Activated T-helper 1 cell treated with anti-CD3 and anti-CD28 coated beads, Interleukin-12 subunit alpha, Interleukin-12 subunit beta, Interleukin-2, Interleukin-4 antibody, amounts not matched to agents 30 ng/mL and 10 ng/mL and 1 ng/mL, durations not matched to agents 14 hours and 24 hours and 36 hours (primary cell): ENCODE measurements at places on chromosomes 11 and 22.
A peak's percentile ranks its signal among the peaks of the same experiment; 100 is the strongest.

GRCh38 chr22:33921525-33922348, 1.5 kb upstream of the LARGE1 start:
- peaks cover 6% of the 10 kb centered on the region for H3K4me1 ChIP-seq
- DNase-seq, result no peak
- peak overlapping the region; percentile 61 for H3K4me3 ChIP-seq
- H3K27ac ChIP-seq, result no peak overlapping the region

- H3K4me1 ChIP-seq, result peaks cover 22% of the 10 kb centered on the region
- peak overlapping the region; percentile 71 for H3K27ac ChIP-seq
- peak overlapping the region; percentile 41 for H3K4me3 ChIP-seq
- no peak for DNase-seq
- no peaks in the 10 kb centered on the region for H3K36me3 ChIP-seq
Measured at GRCh38 chr22:36912694-36913426, 568 bp upstream of the CSF2RB start.

- H3K27ac ChIP-seq, result no peak overlapping the region
- H3K4me3 ChIP-seq, result no peak overlapping the region
- no peak for DNase-seq
- no peaks in the 10 kb centered on the region for H3K27me3 ChIP-seq
- no peaks in the 10 kb centered on the region for H3K36me3 ChIP-seq
- H3K4me1 ChIP-seq, result no peaks in the 10 kb centered on the region
Measured at GRCh38 chr11:113287801-113288200, 26.6 kb upstream of the TTC12 start.

- H3K27me3 ChIP-seq, result peaks cover 5% of the 10 kb centered on the region
- H3K36me3 ChIP-seq, result no peaks in the 10 kb centered on the region
- H3K4me3 ChIP-seq, result no peak overlapping the region
- no peak overlapping the region for H3K27ac ChIP-seq
Measured at GRCh38 chr11:110185121-110185591, 92.0 kb downstream of the ZC3H12C start.

DNA sequence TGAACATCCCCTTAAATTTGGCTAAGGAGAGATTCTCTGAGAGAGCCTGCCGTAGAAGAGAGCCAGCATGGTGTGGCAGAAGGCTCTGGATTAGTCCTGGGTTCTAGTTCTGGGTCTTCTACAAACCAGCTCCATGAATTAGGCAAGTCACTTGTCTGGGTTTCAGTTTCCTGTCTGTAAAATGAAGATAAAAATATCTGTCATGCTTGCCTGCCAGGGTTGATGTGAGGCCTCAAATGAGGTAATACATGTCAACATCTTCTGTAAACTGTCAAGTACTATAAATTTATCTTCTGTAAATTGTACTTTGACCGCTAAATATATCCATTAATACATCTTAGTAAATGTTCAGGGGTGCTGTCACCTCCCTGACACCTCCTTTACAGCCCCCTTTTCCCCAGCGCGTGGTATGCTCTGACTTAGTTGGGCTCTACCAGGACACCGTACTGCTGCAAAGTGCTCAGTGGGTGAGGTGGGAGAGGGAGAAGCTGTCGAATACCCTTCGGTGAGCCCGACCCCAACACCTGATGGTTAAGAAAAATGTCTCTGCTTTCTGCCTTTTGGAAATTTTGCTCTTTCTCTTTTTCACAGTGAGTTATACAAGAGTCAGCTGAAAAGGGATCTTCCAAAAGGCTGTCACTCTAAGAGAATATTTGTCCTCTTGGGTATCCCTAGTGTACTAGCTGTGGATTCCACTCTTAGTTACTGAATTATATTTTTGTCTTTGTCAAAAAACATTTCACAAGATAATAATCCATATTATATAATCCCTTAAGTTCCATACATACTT, 15.0 kb downstream of the RBX1 start:
- peaks cover 34% of the 10 kb centered on the region for H3K36me3 ChIP-seq
- H3K27me3 ChIP-seq, result no peaks in the 10 kb centered on the region
- DNase-seq, result no peak
- H3K27ac ChIP-seq, result peak overlapping the region; percentile 56
- peaks cover 13% of the 10 kb centered on the region for H3K4me1 ChIP-seq

DNA sequence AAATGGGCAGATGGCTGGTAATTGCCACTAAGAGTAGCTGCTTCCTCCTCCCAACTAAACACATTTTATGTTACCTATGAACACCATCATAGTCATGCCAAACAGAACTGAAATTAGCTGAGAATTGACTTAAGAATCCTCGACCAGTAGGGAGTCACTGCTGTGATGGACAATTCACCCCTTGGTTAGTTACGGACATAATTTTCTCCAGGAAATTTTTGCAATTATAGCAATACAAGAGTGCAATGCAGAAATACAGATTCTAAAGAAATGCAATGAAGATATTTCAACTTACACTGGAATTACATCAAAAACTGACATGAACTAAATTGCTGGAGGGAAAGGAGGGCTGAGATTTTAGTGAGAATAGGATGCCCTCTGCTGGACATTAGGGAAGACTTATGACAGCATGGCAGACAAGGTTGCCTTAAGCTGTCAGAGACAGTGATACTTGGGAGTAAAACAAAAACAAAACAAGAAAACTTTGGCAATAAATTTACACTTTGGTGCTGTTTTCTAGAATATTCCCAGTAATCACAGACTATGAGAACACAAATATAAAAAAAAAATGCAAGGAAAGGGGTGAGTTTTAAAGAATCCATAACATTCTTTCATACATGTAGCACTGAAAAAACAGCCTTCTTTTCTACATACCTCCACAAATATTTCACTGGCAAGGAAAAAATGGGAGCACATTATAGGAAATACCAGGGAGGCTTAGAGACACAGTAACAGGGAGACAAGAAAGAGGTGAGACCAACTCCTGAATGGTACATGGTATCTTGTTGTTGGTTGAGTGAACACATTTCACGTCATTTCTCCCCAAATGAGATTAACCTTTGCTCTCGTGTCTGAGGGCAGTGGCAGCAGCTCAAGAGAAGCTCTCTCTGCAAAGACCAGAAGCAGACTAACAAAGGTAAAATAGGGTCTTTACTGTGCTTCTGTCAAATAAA, 11.2 kb upstream of the PPP2R1B start:
- peak; percentile 8 for DNase-seq
- no peak overlapping the region for H3K4me3 ChIP-seq
- H3K36me3 ChIP-seq, result no peaks in the 10 kb centered on the region
- no peak overlapping the region for H3K27ac ChIP-seq
- no peaks in the 10 kb centered on the region for H3K4me1 ChIP-seq
- no peaks in the 10 kb centered on the region for H3K27me3 ChIP-seq

DNA sequence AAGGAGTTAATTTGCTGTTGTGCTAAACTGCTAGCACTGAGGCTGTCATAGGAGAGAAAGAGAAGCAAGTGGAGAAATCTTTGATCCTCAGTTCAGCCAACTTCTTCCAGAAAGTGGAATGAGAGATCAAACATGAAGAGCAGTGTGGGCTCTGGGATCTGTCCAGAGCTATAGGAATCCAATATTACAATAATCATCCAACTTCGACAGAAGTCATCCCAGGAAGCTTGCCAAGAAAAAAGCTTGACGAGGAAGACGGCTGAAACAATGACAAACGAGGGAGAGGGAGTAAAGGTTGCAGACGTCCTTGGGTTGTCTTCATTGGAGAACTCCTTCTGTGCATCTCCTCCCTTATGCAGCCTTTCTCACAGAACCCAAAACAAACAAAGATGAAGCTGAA, 496.2 kb downstream of the INSC start:
- no peaks in the 10 kb centered on the region for H3K27me3 ChIP-seq
- H3K4me3 ChIP-seq, result no peak overlapping the region
- H3K27ac ChIP-seq, result no peak overlapping the region
- no peaks in the 10 kb centered on the region for H3K4me1 ChIP-seq

DNA sequence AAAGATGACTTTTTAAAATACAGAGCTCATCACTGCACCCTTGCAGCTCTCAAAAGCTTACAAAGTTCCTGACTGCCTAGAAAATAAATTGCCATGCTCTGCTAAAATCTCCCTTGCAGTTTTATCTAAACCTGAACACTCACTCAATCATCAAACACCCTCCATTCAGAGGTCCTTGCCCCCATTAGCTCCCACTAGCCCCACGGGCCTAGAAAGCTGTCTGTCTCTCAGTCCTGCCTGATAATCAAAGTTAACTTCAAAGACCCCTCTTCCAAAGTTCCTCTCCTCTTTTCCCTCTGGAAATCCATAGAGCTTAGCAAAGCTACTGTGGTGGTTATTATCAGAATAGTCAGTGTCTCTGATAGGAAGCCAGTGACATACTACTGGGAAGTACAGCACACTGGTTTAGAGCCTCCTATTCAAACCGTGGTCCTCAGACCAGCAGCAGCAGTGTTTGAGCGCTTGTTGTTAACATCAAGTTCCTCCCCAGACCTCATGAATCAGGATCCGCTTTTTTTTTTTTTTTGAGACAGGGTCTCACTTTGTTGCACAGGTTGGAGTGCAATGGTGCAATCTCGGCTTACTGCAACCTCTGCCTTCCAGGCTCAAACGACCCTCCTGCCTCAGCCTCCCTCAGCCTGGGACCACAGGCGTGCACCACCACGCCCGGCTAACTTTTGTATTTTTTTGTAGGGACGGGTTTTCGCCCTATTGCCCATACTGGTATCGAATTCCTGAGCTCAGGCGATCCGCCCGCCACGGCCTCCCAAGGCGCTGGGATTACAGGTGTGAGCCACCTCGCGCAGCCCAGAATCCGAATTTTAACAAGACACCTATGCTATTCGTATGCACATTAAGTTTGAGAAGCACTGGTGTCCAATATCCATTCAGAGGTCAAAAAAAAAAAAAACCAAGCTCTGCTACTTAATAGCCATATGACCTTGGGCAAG, 1.2 kb downstream of the NDUFC2 start:
- H3K27me3 ChIP-seq, result no peaks in the 10 kb centered on the region
- H3K4me3 ChIP-seq, result peak overlapping the region; percentile 95
- H3K36me3 ChIP-seq, result peaks cover 15% of the 10 kb centered on the region

GRCh38 chr22:29313576-29314466, 1.7 kb downstream of the RASL10A start:
- H3K4me3 ChIP-seq, result peak overlapping the region; percentile 40
- H3K27me3 ChIP-seq, result peaks cover 45% of the 10 kb centered on the region
- H3K27ac ChIP-seq, result no peak overlapping the region
- H3K36me3 ChIP-seq, result no peaks in the 10 kb centered on the region
- H3K4me1 ChIP-seq, result peaks cover 12% of the 10 kb centered on the region
- no peak for DNase-seq

- H3K36me3 ChIP-seq, result no peaks in the 10 kb centered on the region
- H3K27me3 ChIP-seq, result peaks cover 6% of the 10 kb centered on the region
- H3K4me3 ChIP-seq, result no peak within 1 kb of the TSS
- H3K4me1 ChIP-seq, result no peaks in the 10 kb centered on the region
- DNase-seq, result no peak
- H3K27ac ChIP-seq, result no peak within 1 kb of the TSS
Measured at GRCh38 chr11:102780491-102780918, at the start of gene MMP10. Gene MMP10, minus strand, starts transcription at chr11:102780628. Its CDS starts 37 bp downstream, at chr11:102780591.

DNA sequence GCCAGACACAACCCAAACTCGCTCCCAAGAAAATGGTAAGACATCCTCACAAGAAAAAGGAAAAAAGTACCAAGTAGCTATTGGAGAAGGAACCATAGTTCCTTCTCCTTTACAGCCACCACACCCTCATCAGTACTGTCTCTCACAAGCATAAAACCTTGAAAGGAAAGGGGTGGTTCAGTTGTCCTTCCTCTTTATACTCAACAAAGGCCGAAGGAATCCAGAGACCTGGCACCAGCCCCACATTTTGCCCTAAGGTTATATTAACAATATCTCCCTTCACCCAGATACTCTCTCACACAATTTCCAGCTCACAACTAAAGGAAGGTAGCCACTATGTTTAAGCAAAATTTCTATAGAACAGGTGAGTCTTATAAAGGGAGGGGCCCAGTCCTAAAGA, 8.5 kb downstream of the FHIP1B start:
- H3K36me3 ChIP-seq, result peaks cover 31% of the 10 kb centered on the region
- peaks cover 24% of the 10 kb centered on the region for H3K4me1 ChIP-seq
- no peak overlapping the region for H3K4me3 ChIP-seq
- no peak for DNase-seq
- H3K27ac ChIP-seq, result no peak overlapping the region

DNA sequence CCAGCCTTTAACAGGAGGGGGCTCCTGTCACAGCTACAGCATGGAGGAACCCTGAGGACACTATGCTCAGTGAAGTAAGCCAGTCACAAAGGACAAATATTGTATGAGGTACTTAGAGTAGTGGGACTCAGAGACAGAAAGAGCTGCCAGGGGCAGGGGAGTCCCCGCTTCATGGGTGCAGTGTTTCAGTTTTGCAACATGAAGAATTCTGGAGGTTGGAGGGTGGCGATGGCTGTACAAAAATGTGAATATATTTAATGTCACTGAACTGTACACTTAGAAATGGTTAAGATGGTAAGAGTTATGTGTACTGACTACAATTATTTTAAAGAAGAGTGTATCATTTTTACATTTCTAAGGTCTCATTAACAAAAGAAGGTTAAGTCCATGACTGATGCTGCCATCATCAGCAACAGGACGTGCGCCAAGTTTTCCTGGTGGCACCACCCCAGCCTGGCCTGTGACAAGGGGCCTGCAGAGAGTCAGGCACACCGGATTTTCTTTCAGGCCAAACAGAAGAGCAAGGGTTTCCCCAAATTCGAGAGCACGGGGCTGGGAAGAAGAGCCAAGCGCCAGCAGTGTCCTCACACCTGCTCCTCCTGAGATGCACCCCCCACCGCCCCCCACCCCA, 22.1 kb downstream of the YPEL1 start:
- H3K36me3 ChIP-seq, result peaks cover 1% of the 10 kb centered on the region
- H3K4me1 ChIP-seq, result peaks cover 7% of the 10 kb centered on the region
- DNase-seq, result no peak
- peaks cover 9% of the 10 kb centered on the region for H3K27me3 ChIP-seq
- no peak overlapping the region for H3K27ac ChIP-seq

DNA sequence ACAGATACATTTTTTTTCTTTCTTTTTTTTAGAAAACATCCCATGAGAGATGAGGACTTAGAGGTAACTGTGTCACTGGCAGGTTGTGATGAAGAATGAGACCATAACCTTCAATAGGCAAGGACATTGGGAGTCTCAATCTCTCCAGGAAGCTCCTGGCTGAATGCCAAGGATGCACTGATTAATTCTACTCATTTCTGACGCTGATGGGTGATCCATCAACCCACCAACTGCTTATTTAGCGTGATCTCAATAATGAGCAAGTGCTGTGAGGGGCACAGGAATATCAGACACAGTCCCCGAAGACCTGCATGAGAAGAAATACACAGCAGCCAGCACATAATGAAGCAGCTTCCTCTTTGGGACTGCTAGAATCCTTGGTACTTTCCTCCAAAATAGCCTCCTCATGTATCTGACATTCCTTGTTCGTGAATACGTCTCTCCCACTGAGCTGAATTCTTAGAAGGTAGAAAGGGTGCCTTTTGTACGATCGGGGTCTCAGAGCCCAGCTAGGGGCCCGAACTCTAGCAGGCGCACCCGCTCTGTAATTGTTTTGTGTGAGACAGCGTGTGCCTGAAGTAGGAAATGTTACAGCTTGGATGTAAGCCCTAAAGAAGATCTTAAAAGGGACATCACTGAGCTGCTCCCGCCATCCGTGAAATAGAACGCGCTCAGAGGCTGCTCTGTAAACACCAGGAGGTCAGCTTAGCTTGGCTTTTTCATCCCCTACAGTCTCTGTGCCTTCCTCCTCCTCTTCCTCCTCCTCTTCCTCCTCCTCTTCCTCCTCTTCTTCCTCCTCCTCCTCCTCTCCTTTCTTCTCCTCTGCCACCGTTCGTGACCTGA, 7.2 kb downstream of the CLMP start:
- no peaks in the 10 kb centered on the region for H3K36me3 ChIP-seq
- H3K27me3 ChIP-seq, result peaks cover 59% of the 10 kb centered on the region
- H3K4me3 ChIP-seq, result no peak overlapping the region
